ENCODE measurements at places on chromosomes 16 and 17.

DNA sequence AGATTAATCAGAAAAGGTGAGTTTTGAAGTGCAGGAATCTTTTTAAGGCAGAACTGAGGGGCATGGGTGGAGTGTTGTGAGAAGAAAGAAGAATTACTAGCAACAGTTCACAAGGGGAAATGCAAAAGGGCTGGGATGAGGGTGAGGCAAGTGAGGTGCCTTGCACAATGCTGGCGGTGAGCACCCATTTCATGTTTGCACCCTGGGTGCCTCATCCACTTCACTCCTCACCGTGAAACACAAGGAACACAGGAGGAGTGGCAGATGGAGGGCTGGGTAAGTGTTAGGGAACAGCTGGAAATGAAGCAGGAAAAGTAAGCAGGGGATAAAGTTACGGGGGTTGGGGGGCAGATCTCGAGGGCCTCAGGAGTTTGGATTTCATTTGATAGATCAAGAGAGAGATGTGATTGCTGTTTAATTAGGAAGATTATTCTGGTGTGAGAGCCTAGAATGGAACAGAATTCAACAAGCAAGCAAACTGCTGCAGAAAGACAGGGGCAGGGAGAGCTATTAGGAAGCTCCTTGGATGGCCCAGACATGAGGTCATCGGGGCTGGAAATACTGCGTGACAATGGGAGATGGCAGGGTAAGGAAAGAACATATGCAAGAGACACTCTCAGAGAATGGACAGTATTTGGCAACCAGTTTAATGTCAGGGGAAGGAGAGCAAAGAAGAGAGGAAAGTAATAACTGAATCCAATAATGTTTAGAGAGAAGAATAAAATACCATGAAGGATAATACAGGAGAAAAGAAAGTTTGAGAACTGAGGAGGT is 8.3 kb upstream of the HEATR6 start:
- no peak for DNase-seq

DNA sequence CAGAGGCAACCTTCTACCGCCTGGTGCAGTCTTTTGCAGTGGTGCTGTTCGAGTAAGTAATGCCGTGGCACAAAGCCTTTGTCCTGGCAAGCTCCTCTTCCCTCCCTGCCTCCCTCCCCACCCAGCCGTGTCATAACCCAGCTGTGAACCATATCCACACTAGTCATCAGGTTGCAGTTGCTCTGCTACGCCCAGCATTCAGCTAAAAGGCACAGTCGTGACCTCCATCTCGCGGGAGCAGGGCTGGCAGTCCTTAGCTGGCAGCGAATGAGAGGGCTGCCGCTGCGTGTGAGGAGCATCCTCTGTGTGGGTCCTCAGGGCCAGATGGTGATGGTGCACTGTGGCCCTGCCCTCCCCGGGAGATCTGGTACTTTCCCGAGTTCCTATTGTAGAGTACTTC is 39.3 kb downstream of the CIBAR2 start:
- DNase-seq = no peak

- no peak for DNase-seq
Measured at GRCh38 chr17:75899353-75899752, 2.6 kb upstream of the TRIM65 start.

- peak; percentile 27 for DNase-seq
Measured at GRCh38 chr17:20157001-20157310, 147.8 kb downstream of the SPECC1 start.

GRCh38 chr17:40562838-40563219 is 2.4 kb downstream of the CCR7 start:
- no peak for DNase-seq

GRCh38 chr16:4604401-4604800 is 10.3 kb downstream of the UBALD1 start:
- no peak for DNase-seq

DNA sequence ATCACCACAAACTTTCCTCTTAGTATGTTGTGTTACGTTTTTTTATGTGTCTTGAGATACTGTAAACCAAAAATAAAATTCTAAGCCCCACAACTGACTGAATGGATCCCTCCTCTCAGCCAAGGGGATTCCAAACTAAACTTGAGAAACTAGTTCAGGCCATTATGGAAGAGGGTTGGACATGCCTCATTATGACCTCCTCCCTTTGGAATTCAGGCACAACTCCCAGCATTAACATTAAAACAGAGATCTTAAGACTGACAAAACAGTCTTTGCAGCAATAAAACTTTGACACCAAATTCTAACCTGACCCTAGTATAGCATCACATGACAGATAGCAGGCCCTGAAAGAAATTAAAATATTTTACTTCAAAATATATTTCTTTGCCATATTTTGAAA is 51.1 kb upstream of the SLC47A1 start:
- DNase-seq = no peak

DNA sequence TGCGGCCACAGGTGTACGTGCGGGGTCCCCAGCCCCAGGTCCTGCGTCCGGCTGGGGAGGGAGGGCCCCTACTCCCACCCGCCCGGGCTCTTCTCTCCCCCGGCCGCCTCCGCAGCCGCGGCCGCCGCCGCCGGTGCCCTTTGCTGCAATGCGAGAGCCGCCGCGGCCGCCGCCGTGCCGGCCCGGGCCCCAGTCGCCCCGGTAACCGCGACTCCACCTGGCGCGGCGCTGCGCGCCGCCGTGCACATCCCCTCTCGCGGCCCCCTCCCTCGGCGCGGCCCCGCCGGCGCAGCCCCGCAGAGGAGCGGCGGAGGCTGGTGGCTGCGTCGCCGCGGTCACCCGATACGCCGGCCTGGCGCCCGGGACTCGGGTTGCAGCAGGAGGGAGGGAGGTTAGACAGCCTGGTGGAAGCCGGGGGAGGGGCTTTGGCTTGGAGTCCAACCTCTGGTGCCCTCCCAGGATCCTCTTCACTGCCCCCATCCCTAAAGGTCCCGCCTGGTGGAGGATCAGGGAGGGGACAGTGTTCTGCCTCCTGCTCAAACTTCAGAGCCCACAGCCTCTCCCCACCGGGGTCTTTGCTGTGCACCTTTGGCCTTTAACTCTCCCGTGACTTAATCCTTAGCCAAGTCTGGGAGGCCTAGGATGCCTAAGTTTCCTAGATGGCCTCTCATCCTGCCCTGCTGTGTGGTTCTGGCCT is 32.9 kb downstream of the SRCIN1 start:
- no peak for DNase-seq

DNA sequence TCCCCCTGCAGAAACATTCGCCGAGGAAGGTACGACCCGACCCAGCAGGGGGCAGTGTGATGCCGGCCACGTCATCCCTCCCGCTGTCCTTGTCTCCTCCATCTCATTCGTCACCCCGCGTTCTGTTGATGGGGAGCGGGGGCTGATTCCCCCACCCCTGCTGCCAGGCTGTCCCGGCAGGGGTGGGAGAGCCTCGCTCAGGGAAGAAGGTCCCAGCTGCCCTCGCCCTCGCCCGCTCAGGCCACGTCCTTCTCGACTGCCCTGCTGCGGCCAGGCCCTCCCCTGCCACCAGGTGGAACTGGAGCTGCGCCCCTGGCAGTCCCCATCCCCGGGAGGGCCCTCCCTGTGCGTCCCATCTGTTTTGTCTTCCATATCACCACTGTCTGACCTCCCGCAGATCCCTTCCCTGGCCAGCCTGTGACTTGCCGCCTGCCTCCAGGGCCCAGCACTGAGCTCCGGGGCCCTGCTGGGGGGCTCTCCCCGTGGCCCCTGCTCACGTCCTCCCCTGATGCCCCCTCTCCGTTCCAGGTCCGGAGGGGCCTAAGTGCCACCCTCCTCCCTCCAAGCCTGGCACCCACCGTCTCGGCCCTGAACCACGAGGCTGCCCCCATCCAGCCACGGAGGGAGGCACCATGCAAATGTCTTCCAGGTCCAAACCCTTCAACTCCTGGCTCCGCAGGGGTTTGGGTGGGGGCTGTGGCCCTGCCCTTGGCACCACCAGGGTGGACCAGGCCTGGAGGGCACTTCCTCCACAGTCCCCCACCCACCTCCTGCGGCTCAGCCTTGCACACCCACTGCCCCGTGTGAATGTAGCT is 20.6 kb downstream of the ADAM11 start:
- DNase-seq = peak; percentile 84

- DNase-seq = no peak
Measured at GRCh38 chr16:88878967-88879787, 12.7 kb upstream of the PABPN1L start.

- DNase-seq = peak; percentile 3
Measured at GRCh38 chr17:16923904-16924695, 47.8 kb downstream of the TNFRSF13B start.

DNA sequence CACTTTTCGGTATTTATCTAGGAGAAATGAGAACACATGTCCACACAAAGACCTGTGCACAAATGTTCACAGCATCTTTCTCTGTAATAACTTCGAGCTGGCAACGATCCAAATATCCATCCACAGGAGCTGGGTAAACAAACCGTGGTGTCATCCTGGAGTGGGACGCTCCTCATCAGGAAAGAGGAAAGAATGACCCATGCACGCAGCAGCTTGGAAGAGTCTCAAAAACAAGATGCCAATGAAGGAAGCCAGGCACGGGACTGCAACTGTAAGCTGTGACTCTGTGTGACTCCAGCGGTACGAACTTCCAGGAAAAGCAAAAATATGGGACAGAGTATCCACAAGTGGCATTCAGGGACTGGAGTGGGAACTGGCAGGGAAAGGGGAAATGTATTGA is 36.7 kb upstream of the CIBAR2 start:
- no peak for DNase-seq

DNA sequence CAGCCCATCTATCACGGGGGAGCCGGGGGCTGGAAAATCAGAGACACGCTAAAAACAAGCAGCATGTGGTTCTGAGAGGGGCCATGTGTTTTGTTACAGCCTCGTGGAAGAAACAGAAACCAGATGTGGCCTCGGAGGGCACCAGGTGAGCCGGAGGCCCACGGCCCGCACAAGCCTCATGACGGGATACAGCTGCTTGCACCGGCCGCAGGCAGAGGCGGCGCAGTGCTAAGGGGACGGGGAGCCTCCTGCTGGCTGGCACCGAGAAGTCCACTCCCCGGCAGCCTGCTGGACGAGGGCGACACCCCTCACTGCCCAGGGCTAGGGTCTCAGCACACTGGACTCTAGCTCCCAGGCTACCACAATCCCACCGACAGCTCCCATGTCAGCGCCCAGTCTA is 19.2 kb downstream of the NDUFAF8 start:
- DNase-seq = no peak

DNA sequence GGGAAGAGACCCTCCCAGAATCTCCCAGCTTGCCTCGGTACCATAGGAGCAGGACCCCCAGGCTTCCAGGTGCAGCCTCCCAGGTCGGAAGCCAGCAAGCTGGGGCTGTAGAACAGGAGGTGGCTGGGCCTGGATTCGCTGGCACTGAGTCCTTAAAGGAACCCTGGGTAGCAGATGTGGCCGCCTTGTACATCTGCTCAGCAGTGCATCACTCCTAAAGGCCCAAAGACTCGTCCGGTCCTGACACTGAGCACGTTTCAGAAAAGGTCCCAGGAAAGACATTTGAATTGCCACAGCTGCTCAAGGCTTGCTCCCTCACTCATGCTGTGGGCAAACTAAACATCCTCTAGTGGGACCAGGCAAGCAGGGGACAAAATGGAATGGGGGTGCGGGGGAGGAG is 172.8 kb downstream of the RAB11FIP4 start:
- no peak for DNase-seq

GRCh38 chr16:65016754-65017153 is 105.1 kb downstream of the CDH11 start:
- DNase-seq = no peak

DNA sequence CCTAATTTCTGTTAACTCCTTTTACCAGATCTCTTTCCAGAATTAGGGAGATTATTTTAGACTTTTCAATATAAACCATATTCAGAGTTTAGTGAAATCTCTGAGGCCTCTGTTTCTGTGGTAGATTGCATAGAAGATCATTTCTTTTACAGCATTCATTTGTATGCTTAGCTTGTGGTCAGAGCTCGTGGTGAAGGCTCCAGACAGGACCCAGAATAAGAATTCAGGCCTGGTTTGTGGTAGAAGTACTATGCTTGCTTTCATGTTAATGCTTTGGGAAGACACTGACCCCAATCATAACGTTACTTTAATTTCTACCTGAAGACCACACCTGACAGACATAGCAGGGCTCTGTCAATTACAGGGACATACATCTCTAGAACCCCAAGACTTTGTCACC is 258.1 kb downstream of the FTO start:
- DNase-seq = no peak

GRCh38 chr17:58818654-58819053 is 63.0 kb downstream of the PPM1E start:
- DNase-seq = no peak

DNA sequence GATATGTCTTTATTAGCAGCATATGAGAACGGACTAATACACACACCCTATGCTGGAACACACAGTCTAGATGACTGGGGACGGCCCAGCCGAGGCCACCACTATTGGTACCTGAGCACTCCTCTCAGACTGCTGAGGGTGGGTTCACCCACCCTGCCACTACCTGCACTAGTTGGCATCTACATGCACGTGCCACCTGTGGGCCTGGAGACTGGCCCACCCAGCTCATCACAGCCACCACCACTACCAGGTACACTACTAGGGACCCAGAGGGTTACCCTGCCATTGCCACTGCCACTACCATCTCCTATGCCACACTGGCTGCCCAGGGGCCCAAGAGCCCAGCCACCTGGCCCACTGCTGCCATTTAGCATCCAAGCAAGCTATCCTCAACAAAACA is 32.5 kb downstream of the MEAK7 start:
- DNase-seq = no peak

DNA sequence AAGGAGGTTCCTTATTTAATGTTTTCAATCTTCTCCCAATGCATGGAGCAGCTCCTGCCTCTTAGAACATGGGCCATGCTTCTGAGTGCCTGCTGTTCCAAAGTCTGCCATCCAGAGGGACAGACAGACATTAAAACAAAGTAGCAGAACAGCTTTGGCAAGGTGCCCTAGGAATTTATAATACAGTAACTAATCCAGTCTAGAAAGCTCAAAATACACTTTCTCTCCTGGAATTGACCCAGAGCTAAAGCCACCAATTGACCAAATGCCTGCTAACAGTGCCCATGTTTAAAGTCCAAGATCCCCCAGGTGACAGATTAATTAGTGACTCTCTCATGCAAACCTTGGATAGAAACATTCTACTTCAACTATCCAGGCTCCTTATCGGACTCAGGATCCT is 11.1 kb upstream of the CHRNE start:
- DNase-seq = no peak

GRCh38 chr17:29847527-29848400 is 82.3 kb downstream of the SSH2 start:
- no peak for DNase-seq

- no peak for DNase-seq
Measured at GRCh38 chr16:17412221-17412620, 58.5 kb downstream of the XYLT1 start.

GRCh38 chr17:37650419-37651003 is 7.3 kb upstream of the DDX52 start:
- DNase-seq = peak; percentile 41
